Fibroblast of skin of left quadriceps (primary cell): ENCODE measurements at places on chromosomes 1 and 21.

DNA sequence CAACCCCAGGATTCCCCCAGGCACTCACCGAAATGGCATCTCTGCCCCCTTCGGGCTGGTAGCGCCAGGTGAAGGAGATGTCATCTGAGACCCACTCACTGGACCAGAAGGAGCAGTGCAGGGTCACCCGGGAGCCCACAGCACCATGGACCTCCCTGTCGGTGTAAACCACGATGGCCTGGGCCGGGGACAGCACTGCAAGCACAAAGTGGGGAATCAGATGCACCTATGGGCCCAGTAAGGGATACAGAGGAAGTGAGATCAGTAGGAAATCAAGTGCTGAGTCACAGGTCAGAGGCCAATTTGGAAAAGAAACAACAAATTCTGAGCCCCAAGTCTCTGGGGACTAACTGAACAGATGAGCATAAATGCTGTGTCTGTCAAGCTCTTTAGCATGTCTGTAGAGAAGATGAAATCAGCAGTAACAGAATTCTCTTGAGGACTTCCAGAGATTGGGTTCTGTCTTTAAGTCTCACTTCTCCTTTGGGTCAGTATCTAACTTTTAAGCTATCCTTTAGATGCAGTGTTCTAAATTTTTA lies 2.5 kb downstream of the MPZ start:
- DNase-seq, result peak; percentile 24

GRCh38 chr1:148264374-148265276 lies 112.5 kb upstream of the NBPF11 start:
- no peak for DNase-seq

- DNase-seq, result peak; percentile 49
Observed at GRCh38 chr1:149885339-149886120, 13.8 kb upstream of the BOLA1 start.

DNA sequence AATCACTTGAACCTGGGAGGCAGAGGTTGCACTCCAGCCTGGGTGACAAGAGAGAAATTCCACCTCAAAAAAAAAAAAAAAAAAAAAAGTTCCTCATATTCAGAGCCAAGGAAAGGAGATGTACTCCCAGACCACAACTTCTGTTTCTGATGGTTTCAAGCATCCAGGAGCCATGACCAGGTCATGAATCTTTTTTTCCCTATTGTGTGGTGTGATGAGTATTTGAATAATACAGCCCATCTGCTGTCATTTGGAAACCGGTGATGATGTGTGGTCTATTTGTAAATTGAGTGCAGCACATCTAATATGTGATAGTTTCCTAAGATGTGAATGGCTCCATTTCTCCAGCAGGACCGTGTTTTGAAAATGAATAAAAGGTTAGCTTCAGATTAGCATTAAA lies 18.6 kb downstream of the PIK3CD start:
- no peak for DNase-seq

- DNase-seq, result no peak
Observed at GRCh38 chr1:90573736-90574135, 143.4 kb downstream of the BARHL2 start.

- no peak for DNase-seq
Observed at GRCh38 chr1:147213271-147213670, 11.9 kb downstream of the FMO5 start.

- DNase-seq, result no peak
Observed at GRCh38 chr1:235873045-235873444, 6.3 kb upstream of the LYST start.

DNA sequence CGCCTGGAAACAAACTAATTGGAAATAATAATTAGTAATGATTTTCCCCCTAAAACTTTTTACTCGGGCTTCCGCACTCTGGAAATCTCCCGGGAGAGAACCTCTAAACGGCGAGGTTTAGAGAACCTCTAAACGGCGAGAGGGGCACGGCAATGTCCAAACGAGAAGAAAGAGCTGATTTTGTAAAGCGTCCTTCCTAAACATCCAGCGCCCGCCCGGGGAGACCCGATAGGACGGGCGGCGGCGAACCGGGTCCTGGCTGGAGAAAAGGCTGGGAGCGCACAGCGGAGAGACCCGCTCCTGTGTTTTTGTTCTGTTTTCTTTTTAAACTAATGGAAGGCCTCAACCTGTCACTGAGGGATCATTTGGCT lies 1.6 kb downstream of the PAX7 start:
- DNase-seq, result no peak

- no peak for DNase-seq
Observed at GRCh38 chr1:169236143-169236542, 129.7 kb downstream of the ATP1B1 start.

GRCh38 chr1:9475061-9475627 lies 64.1 kb upstream of the SLC25A33 start:
- DNase-seq, result no peak

DNA sequence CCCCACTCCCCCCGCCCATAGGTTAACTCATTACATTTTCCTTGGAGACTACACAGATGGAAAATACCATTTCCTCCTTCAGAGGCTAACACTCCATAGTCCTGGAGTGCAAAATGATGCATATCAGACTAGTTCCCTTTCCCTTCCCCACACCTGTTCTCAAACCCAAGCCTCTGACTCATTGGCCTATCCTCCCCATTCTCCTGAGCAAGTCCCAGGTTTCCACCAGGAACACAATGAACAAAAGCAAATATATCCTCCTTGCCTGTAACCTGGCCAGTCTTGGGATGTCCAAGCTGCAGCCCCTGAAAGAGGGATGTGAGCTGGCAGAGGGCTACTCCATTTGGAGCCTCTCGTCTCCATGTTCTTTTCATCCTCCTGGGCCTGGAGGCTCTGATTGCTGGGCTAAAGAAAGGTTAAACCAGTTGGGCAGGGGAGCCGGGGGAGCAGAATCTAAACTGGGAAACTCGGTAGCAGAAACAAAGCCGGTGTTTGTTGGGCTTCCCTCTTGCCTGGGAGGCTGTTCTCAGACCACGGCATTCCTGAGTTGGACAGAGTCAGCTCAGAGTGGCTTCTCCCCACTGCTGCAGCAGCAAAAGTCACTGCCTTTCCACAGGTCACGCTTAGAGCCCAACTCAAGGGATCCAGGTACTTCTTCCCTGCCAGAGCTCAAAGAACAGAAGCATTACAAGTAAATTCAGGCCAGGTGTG lies 13.9 kb downstream of the SSR2 start:
- no peak for DNase-seq

GRCh38 chr1:27577504-27578188 lies 26.3 kb downstream of the AHDC1 start:
- DNase-seq, result no peak

DNA sequence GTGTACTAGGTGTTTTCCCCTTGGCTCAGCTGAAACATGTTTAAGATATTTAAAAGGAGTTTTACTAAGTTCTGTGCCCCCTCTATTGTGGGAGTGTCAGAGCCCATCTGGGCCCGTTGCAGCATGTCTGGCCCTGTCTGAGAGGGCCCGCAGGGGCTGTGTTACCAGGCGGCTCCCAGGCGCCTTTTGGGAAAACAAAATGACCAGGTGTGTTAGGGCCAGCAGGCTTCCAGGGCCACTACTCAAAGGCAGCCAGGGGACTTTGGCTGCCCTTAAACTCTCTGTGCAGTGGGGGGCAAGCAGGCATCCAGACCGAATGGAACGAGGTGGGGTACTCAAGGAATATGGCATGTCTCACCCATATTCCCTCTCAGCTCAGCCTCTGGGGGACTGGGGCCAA lies 111.7 kb downstream of the KCNN3 start:
- DNase-seq, result no peak

DNA sequence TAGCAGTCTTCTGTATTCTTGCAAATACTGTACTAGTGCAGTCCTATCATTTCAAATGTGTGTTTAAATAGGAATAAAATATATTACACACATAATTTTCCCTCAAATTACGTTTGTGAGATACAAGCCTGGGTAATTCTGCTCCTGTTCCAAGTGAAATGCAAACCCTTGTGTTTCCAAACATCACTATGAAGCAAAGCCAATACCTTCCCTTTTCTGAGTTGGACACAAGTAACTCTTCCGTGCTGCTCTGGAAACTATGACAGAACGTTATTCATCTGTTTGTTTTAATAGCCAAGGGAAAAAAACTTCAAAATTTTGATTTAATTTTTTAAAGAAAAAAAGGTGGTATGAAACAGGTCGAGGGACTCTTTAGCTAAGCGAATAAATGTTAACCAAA lies 73.7 kb upstream of the UBE2U start:
- DNase-seq, result no peak

GRCh38 chr21:35475762-35476161 lies 426.7 kb upstream of the RUNX1 start:
- peak; percentile 82 for DNase-seq

- DNase-seq, result no peak
Observed at GRCh38 chr1:205067031-205067430, 17.2 kb downstream of the TMEM81 start.
